ENCODE measurements at places on chromosomes 16 and 17. TPM values are rescaled to one million over a fixed set of nuclear protein-coding genes. Genes with fewer than 3 reads are reported as not detected.

OTOA gene
- under 0.01 TPM for total RNA-seq

EFTUD2 gene
- total RNA-seq = 88.9 TPM

DGKE gene
- total RNA-seq = 9.5 TPM

TEX14 gene
- 0.11 TPM for total RNA-seq

KRTAP9-8 gene
- not detected for total RNA-seq

LGALS9B gene
- not detected for total RNA-seq

CACNA1H gene
- total RNA-seq = 22.6 TPM

RNF222 gene
- total RNA-seq = not detected

SMIM36 gene
- total RNA-seq = not detected

SEPTIN12 gene
- total RNA-seq = not detected

SLC6A4 gene
- 0.11 TPM for total RNA-seq

SRRM2 gene
- 55.3 TPM for total RNA-seq

Measured in uterine smooth muscle cell (primary cell).